ENCODE measurements at places on chromosomes 16 and 17.
A peak's percentile ranks its signal among the peaks of the same experiment; 100 is the strongest.

DNA sequence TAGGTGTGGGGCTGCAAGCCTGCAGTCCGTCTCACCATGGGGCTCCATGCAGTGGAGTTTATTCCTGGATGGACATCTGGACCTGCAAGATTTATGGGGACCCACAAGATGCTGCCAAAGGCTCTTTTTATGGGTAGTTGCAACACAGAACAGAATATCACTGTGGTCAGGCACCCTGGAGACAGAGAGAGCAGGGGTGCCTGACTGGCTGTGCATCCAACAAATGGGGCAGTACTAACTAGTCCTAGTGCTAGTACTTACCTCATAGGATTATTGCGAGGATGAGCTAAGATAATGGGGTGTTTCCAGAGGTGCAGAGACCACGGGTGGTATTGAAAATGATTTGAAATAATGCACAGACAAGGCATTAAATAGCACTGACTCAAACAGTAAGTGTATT, 42.4 kb upstream of the MMP2 start:
- no peak for DNase-seq

GRCh38 chr16:57903656-57904055, 67.3 kb downstream of the CNGB1 start:
- DNase-seq: no peak

GRCh38 chr17:5226940-5227878, 7.5 kb downstream of the SCIMP start:
- no peak for DNase-seq

DNA sequence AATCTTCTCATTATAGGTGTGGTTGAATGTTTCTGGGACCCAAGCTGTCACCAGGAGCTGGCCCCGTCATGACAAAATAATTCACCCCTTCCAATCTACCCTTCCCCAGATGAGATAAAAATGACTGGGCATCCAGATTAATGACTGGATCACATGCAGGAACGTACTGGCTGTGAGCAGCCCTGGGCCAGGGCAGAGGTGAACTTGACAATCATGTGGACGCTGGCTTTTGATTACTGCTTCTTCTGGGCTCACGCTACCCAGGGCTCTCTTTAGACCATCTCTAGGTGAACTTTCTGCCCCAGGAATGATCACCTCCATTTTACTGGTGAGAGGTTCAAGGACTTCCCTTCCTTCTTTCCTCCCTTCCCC, 18.3 kb downstream of the CBX4 start:
- DNase-seq: no peak

DNA sequence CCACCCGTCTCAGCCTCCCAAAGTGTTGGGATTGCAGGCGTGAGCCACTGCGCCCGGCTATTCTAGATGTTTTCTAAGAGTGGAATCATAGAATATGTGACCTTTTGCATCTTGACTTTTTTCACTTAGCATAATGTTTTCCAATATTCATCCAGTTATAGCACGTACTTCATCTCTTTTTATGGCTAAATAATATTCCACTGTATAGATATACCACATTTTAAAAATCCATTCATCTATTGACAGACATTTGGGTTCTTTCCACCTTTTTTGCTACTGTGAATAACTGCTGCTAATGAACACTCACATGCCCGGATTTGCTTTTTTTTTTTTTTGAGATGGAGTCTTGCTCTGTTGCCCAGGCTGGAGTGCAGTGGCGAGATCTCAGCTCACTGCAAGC, 3.2 kb upstream of the EIF5A start:
- DNase-seq: no peak

- DNase-seq: no peak
Observed at GRCh38 chr16:57916735-57917438, 54.0 kb downstream of the CNGB1 start.

- DNase-seq: no peak
Observed at GRCh38 chr17:74959826-74960515, 12.6 kb downstream of the HID1 start.

DNA sequence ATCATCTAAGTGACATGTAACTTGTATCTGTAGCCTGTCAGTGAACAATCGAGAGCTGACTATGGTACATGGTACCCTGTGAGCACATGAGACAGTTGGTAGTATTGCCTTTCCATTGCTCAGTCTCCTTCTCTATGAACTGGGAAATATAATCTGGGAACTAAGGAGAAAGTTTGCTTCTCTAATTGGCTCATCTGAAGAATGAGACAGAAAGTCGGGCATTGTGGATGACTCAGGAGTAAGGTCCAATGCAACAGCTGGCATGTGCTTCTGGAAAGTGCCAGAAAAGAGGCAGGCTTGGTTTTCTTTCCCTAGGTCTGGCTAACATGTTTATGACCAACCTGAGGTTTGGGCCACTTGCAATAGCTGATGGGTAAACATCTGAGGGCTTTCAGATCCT, 51.9 kb downstream of the ZZEF1 start:
- no peak for DNase-seq

GRCh38 chr16:49911430-49911829, 55.5 kb upstream of the ZNF423 start:
- no peak for DNase-seq

- no peak for DNase-seq
Observed at GRCh38 chr16:12548270-12548983, 255.3 kb downstream of the CPPED1 start.

DNA sequence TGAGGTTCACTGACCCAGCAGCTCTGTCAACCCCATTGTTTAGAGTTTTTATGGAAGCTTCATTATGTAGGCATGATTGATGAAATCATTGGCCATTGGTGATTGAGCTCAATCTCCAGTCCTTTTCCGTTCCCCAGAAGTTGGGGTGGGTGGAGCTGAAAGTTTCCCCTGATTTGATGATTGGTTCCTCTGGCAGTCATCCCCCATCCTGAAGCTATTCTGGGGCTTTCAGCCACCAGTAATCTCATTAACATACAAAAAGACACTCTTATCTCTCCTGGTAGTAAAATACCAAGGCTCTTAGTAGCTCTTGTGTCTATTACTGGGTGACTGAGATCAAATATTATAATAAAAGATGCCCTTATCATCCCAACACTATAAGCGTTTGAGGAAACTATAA, 67.1 kb downstream of the TANC2 start:
- no peak for DNase-seq

- no peak for DNase-seq
Observed at GRCh38 chr17:20156196-20157000, 147.2 kb downstream of the SPECC1 start.

- no peak for DNase-seq
Observed at GRCh38 chr16:88019821-88020515, 68.7 kb downstream of the BANP start.

DNA sequence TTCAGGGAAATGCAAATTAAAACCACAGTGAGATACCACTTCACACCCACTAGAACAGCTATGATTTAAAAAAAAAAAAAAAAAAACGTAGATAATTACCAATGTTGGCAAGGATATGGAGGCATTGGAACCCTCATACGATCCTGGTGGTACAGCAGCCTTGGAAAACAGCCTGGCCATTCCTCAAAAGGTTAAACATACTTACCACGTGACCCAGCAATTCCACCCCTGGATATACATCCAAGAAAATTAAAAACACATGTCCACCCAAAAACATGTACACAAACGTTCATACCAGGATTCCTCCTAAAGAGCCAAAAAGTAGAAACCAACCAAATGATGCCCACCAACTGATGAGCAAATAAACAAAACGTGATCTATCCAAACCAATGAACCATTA, 68.1 kb downstream of the GAS7 start:
- DNase-seq: no peak

- no peak for DNase-seq
Observed at GRCh38 chr17:72234985-72235384, 114.2 kb downstream of the SOX9 start.

DNA sequence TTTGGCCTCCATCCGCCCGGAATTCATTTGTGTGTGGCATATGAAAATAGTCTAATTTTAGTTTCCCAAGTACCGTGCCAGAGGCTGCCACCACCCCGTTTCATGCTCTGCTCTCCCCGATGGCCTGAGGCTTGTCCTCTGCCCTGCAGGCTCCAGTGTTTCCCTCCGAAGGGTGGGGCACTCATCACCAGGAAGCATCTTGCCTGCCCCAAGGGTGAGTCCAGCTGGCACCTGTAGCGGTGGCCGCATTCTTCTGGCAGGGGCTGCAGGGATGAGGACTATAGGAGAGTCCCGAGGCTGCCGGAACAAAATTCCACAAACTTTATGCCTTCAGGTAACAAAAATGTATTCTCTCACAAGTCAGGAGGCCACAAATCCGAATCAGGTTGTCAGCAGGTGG, 23.1 kb upstream of the CMIP start:
- DNase-seq: no peak

DNA sequence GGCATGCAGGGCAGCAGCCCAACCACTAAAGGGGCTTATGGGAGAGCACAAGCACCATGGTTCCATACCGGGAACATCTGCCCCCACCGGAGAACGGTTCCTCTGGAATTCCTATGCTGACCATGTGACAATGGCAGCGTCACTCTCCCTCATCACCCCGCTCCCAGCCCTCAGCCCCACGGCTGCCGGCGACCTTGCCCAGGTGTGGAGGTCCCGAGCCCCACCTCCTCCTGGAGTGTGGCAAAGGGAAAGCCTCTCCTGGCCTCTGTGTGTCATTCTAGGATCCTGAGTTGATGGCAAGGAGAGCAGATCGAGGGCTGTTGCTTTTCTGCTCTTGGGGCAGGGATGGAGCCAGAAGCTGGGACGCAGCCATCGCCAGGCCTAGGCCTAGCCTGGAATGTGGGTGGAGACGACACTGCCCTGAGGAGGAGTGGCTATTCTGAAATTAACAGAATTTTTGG, 17.8 kb upstream of the RNPS1 start:
- DNase-seq: no peak

DNA sequence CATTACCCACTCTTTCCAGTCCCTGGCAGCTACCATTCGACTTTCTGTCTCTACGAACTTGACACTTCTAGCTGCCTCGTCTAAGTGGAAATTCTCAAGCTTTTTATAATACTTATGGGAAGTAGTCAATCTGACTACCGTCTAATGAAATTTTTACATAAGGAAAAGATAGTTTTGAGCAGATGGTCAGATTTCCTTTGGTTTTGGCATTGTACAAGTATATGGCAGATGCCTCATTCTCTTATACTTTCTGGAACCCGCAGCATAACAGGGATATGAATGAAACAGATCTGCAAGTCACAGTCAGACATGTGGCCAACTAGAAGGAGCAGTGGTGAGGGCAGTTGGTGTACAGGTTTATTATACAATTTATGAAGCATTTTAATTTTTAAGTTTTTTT, 146.0 kb downstream of the PITPNC1 start:
- DNase-seq: no peak

DNA sequence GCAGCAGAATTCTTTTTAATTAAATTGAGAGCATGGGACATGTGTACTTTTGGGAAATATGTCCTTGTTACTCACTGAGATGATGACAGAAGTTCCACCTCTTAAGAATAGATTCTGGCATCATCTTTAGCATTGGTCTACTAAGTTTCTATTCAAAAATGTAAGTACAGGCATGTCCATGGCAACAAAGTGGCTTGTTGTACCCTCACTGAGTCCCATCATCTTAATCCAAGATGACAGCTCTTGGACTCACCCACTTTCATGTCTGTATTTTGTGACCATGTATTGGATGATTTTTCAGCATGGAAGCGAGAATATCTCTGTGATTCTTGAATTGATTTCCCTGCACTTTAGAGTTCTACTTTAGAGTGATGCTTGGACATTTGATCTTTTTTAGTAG, 33.1 kb upstream of the NAGLU start:
- DNase-seq: no peak

DNA sequence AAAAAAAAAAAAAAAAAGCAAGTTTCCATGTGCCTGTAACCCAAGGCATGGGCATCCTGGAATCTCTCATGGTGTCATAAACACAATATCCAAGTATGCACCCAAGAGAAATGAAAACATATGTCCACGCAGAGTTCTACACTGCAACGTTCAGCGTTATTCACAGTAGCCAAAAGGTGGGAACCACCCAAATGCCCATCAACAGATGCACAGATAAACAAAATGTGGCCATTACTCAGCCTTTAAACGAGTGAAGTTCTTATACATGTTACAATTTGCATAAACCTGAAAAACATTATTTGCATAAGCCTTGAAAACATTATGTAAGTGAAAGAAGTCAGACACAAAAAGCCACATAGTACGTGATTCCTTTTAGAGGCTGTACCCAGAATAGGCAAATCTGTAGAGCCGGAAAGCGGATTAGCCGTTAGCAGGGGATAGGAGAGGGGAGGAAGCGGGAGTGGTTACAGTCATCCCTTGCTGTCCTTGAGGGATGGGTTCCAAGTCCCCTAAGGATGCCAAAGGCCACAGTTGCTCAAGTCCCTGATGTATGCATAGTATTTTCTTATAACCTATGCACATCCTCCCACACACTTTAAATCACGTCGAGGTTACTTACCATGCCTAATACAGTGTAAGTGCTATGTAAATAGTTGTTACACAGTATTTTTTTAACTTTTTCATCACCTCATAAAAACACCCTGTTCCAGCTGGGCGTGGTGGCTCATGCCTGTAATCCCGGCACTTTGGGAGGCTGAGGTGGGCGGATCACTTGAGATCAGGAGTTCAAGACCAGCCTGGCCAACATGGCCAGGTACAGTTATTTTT, 47.3 kb upstream of the DNAH17 start:
- DNase-seq: no peak

- peak; percentile 68 for DNase-seq
Observed at GRCh38 chr17:43723697-43724359, 34.8 kb downstream of the SOST start.

Measured in GM04504 (cell line).